ENCODE measurements at places on chromosomes 6 and 20.

DNA sequence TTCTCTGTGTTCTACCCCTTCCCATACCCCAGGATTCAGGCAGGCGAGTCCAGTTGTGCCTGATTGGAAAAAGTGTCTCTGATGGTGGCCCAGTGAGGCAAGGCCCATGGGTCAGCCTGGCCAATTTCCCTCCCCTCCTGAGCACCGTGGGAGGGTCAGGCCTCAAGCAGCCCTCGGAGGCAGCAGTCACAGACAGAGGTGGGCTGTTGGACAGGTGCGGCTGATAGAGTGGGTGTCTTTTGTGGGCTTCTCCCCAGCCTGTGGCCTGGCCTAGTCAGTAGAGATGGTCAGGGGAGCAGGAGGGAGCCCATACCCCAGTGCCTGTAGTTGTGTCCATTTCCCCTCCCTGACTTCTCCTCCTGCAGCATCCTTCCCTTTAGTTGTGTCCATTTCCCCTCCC is 8.9 kb downstream of the MYT1 start:
- no peak for DNase-seq

GRCh38 chr20:48211238-48211637 is 426.0 kb upstream of the SULF2 start:
- no peak for DNase-seq

- no peak for DNase-seq
Measured at GRCh38 chr20:21089391-21089790, 16.8 kb downstream of the LINC00237 start.

DNA sequence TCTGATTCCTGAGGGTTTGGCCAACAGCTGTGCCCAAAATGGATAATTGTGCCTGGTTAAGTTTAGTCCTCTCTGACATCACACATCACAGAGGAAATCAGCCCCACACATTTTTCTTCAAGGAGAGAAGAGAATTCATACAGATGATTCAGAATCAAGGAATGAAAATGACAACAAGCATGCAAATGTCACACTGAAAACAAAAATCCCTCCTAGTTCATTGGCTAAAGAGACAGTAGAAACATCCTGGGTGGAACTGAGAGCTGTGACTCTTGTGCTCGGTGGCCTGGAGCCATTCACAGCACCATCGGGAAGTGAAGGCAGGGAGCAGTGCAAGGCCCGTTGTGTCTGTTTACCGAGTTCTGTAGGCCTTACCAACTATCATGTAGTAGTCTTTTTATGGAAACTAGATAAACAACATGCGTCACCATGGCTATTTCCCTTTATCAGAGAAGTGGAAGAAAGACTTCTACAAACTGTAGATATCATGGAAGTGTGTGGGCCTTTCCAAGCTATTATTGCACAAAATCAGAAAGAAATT is 81.7 kb upstream of the TENT5A start:
- no peak for DNase-seq

- no peak for DNase-seq
Measured at GRCh38 chr6:25454136-25454535, 175.0 kb downstream of the CARMIL1 start.

DNA sequence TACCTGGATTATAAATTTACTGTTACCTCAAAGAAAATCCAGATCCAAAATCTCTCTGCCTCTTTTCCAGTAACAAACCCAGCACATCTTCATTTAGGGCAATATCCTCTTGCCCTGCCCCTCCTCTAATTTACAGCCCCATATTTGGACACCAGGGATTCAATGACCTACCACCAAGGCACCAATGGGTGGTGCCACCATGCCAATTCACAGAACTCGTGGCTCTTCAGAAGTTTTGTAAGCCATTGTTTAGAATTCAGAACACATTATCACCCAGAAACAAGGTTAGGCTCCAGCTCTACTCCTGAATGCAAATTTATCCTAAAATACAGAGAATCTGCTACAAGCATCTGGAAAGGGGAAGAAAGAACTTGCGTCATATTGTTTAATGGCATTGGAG is 67.8 kb upstream of the SASH1 start:
- DNase-seq = no peak

- no peak for DNase-seq
Measured at GRCh38 chr20:733861-734260, 34.4 kb downstream of the SLC52A3 start.

- no peak for DNase-seq
Measured at GRCh38 chr6:101090281-101090680, 209.2 kb upstream of the ASCC3 start.

GRCh38 chr20:40650707-40651106 is 38.3 kb downstream of the MAFB start:
- no peak for DNase-seq

DNA sequence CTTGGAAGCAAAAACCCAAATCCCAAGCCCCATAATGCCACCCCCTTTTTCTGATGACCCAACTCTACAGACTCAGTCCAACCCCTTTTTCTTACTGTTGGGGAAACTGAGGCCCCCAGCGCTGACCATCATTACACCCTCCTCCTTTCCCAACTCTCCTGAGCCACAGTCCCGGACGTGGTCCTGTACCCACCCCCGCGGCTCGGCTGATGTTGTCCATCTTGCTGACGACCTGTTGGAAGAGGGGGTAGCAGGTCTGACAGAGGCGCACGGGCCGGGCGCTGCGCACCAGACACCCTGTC is 533 bp downstream of the OSTM1 start:
- no peak for DNase-seq

GRCh38 chr20:44431502-44432234 is 44.0 kb upstream of the TTPAL start:
- DNase-seq = no peak

- DNase-seq = no peak
Measured at GRCh38 chr6:131061751-131062119, 1.3 kb downstream of the EPB41L2 start.

- DNase-seq = no peak
Measured at GRCh38 chr6:76888351-76888750, 574.9 kb downstream of the HTR1B start.

- DNase-seq = peak; percentile 42
Measured at GRCh38 chr6:84764332-84765049, at the start of gene TBX18. Gene TBX18 (minus strand): TSS chr6:84764598. CDS start chr6:84764181, 417 bp downstream.
